ENCODE measurements at places on chromosomes 2 and 18. TPM values are rescaled to one million over a fixed set of nuclear protein-coding genes. Genes with fewer than 3 reads are reported as not detected.

DNA sequence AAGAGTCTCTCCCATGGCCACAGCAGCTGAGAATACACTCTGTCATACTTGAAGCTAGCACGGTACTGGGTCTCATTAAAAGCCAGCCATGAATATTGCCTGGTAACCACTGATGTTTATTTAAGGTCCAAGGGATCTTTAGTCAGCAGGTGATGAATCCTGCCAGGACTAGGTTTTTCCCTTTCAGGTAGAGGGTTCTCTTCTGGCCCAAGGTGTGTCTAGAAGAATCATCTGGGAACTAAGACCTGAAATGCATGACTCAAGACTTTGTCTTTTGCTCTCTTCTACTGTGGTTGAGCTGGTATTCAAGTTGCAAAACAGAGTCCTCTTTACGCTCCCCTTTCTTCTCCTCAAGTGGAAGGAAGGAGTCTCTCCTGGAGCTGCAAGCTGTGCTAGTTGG lies 400.5 kb upstream of the FSIP2 start:
- H3K4me1 ChIP-seq: no peaks in the 10 kb centered on the region
- no peak overlapping the region for H3K27ac ChIP-seq
- no peak overlapping the region for H3K4me3 ChIP-seq
- DNase-seq: no peak
- no peaks in the 10 kb centered on the region for H3K27me3 ChIP-seq

FKBP7 gene
- 0.44 TPM for total RNA-seq

GRCh38 chr2:30764021-30764800 lies 43.0 kb downstream of the CAPN13 start:
- peaks cover 21% of the 10 kb centered on the region for H3K27me3 ChIP-seq
- no peak overlapping the region for H3K4me3 ChIP-seq
- H3K36me3 ChIP-seq: no peaks in the 10 kb centered on the region

- H3K4me3 ChIP-seq: peak overlapping the region; percentile 42
- H3K36me3 ChIP-seq: peaks cover 56% of the 10 kb centered on the region
- DNase-seq: no peak
- H3K27ac ChIP-seq: peak overlapping the region; percentile 94
- peaks cover 98% of the 10 kb centered on the region for H3K4me1 ChIP-seq
Observed at GRCh38 chr2:134272806-134273205, 18.9 kb downstream of the MGAT5 start.

GRCh38 chr2:84849271-84849952 lies 31.5 kb downstream of the TRABD2A start:
- DNase-seq: no peak
- H3K4me1 ChIP-seq: peaks cover 32% of the 10 kb centered on the region
- no peak overlapping the region for H3K27ac ChIP-seq
- no peaks in the 10 kb centered on the region for H3K27me3 ChIP-seq

DNA sequence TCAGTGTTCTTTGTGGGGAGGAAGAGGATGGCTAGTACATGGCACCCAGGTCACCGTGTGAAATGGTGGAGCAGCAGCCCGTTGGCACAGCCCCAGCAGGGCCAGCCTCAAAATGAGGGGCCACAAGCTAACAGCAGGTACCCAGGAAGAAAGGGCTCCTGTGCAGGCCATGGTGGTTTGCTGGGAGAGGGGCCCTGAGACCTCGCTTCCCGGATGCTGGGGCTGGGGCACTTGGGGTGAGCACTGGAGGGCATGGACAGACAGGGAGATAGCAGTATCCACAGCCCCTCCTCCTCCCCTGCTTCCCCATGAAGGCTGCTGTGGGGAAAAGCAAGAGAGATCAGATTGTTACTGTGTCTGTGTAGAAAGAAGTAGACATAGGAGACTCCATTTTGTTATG lies 16.2 kb upstream of the TEX44 start:
- no peak for DNase-seq
- H3K27me3 ChIP-seq: no peaks in the 10 kb centered on the region
- no peaks in the 10 kb centered on the region for H3K4me1 ChIP-seq
- H3K27ac ChIP-seq: no peak overlapping the region
- H3K4me3 ChIP-seq: no peak overlapping the region
- H3K36me3 ChIP-seq: no peaks in the 10 kb centered on the region

SCN3A gene
- 2.6 TPM for total RNA-seq

DNA sequence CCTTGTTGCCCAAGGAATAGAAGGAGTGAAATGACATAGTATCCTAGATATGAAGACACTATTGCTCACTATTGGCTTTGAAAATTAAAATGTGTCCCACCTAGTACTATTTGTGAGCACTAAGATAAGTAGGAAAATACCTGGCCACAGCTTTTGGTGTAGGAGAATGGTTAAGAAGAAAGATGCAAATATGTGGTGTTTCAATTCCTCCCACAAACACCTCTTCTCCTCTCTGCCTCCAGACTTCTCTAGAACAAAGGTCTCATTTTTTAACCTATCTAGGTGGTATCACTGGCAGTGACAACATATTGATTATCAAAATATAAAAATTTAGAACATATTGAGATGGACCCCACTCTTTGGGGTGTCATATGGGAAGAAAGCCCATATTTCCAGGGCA lies 929.9 kb upstream of the FANCL start:
- peaks cover 6% of the 10 kb centered on the region for H3K4me1 ChIP-seq
- peaks cover 3% of the 10 kb centered on the region for H3K27me3 ChIP-seq
- H3K4me3 ChIP-seq: no peak overlapping the region
- DNase-seq: no peak

NAT8 gene
- not detected for total RNA-seq

GRCh38 chr2:54341656-54342055 lies 85.6 kb upstream of the TSPYL6 start:
- H3K36me3 ChIP-seq: no peaks in the 10 kb centered on the region
- DNase-seq: no peak
- peaks cover 28% of the 10 kb centered on the region for H3K27me3 ChIP-seq

GRCh38 chr18:48573632-48574283 lies 34.9 kb downstream of the CTIF start:
- no peaks in the 10 kb centered on the region for H3K27me3 ChIP-seq
- no peak overlapping the region for H3K4me3 ChIP-seq

GRCh38 chr18:36308711-36309435 lies 11.4 kb downstream of the FHOD3 start:
- H3K36me3 ChIP-seq: no peaks in the 10 kb centered on the region
- no peak overlapping the region for H3K4me3 ChIP-seq
- peaks cover 56% of the 10 kb centered on the region for H3K27me3 ChIP-seq
- no peaks in the 10 kb centered on the region for H3K4me1 ChIP-seq
- no peak for DNase-seq
- H3K27ac ChIP-seq: no peak overlapping the region

GRCh38 chr2:42922790-42923579 lies 130.6 kb upstream of the HAAO start:
- DNase-seq: no peak
- no peaks in the 10 kb centered on the region for H3K4me1 ChIP-seq
- H3K36me3 ChIP-seq: no peaks in the 10 kb centered on the region
- H3K4me3 ChIP-seq: no peak overlapping the region
- H3K27me3 ChIP-seq: peaks cover 7% of the 10 kb centered on the region

IL18RAP gene
- 0.98 TPM for total RNA-seq

DNA sequence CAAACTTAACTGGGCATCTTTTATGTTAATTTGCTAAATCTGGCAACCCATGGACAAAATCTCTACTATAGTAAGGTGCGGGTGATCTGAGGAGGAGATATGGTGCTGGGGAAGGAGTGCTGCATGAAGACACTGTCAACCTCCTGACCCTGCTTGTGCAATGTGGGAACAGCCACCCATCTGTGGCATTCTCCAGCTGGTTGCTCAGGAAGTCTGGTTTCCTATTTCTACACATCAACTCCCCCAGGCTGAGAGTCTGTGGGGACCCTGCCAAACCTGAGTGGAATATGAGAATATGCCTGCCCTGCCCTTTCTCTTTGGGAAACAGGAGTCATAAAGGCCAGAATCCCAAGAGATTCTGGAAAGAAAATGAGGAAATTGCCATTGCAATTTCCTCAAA lies 60.1 kb upstream of the PAX3 start:
- no peaks in the 10 kb centered on the region for H3K4me1 ChIP-seq
- DNase-seq: no peak
- H3K27me3 ChIP-seq: no peaks in the 10 kb centered on the region
- no peak overlapping the region for H3K27ac ChIP-seq

GRCh38 chr2:226911932-226912331 lies 76.1 kb downstream of the RHBDD1 start:
- peaks cover 45% of the 10 kb centered on the region for H3K36me3 ChIP-seq
- H3K4me1 ChIP-seq: peaks cover 83% of the 10 kb centered on the region
- DNase-seq: no peak
- no peaks in the 10 kb centered on the region for H3K27me3 ChIP-seq
- no peak overlapping the region for H3K4me3 ChIP-seq

DNA sequence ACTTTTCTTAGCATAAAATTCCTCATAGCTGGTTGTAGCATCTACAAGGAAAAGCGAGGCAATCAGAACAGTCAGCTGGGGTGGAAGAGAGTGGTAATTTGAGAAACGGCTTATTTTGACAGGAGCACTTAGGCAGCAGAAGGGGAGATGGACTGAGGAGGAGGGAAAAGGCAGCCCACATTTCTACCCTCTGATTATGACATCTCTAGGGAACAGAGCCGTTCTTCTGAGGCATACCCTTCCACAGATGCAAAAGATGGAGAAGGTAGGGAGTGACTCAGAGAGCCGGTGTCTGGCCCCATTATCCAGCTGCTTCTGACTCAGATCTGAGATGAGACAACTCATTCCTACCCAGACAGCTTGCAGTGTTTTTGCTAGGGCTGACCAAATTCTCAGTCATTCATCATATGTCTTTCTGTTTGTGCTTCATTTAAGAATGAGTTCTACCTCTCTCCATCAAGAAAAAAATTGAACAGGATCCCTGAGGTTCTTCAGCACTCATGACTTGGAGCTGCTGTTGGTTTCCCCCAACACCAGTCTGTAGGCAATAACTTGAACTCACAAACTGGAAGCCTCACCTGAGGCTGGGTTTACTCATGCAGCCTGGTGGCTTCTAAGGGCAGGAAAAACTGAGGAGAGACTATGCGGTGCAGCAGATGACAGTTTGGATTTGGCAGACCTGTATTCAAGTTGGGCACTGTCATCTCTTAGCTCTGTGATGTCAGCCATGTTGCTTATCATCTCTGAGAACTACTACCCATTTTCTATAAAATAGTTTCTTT lies 15.9 kb upstream of the SEC11C start:
- H3K27ac ChIP-seq: no peak overlapping the region
- H3K36me3 ChIP-seq: no peaks in the 10 kb centered on the region
- no peak for DNase-seq

DNA sequence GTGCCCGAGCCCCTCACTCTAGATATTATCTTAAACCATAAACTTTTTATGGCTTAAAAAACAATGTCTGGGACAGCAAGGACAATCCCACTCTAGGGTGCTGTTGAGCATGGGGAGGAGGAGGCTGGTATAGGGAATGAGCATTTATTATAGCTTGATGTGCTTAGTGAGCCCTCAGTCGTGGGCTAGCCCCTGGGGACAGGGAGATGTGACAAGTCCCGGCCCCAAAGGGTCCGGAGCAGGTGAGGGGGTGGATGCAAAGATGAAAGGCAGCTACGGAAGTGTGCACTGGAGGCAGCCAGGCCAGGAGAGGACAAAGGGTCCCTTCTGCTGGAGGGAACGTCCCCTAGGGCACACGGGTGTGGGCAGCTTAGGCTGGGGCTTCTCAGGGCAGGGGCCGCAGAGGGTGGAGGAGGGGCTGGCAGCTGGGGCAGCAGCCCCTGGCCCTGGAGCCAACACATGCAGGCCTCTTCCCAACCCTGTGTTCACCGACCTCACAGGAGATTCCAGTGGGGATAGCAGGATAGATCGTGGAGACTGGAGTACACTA lies 106.3 kb upstream of the GPC1 start:
- H3K27me3 ChIP-seq: peaks cover 9% of the 10 kb centered on the region
- no peak overlapping the region for H3K4me3 ChIP-seq
- no peaks in the 10 kb centered on the region for H3K36me3 ChIP-seq
- H3K4me1 ChIP-seq: no peaks in the 10 kb centered on the region
- DNase-seq: no peak

- no peaks in the 10 kb centered on the region for H3K36me3 ChIP-seq
- peaks cover 2% of the 10 kb centered on the region for H3K27me3 ChIP-seq
- DNase-seq: no peak
- peaks cover 8% of the 10 kb centered on the region for H3K4me1 ChIP-seq
- no peak overlapping the region for H3K4me3 ChIP-seq
Observed at GRCh38 chr18:11506856-11507255, 102.5 kb upstream of the SLC35G4 start.

- H3K27ac ChIP-seq: no peak overlapping the region
- H3K4me1 ChIP-seq: no peaks in the 10 kb centered on the region
- no peak overlapping the region for H3K4me3 ChIP-seq
- H3K36me3 ChIP-seq: no peaks in the 10 kb centered on the region
Observed at GRCh38 chr2:120596990-120597594, 138.6 kb upstream of the GLI2 start.

DNA sequence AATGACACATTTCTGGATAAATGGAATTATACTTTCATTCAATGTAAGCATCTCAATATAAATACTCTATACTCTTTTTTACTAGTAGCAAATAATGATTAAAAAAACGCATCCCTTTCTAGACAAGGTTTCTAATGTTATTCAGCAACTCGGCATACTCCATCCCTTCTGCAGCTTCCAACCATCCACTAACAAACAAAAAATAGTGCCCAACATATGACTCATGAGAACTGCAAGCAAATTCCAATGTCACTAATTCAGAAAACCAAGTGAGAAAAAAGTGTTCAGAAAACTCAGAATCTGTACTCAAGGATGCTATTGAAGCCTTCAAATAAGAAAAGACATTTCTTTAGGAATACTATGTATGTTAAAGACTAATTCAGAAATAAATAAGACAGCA lies 140.0 kb downstream of the BAZ2B start:
- no peak overlapping the region for H3K4me3 ChIP-seq
- H3K4me1 ChIP-seq: no peaks in the 10 kb centered on the region
- H3K27ac ChIP-seq: no peak overlapping the region
- no peaks in the 10 kb centered on the region for H3K27me3 ChIP-seq

DNA sequence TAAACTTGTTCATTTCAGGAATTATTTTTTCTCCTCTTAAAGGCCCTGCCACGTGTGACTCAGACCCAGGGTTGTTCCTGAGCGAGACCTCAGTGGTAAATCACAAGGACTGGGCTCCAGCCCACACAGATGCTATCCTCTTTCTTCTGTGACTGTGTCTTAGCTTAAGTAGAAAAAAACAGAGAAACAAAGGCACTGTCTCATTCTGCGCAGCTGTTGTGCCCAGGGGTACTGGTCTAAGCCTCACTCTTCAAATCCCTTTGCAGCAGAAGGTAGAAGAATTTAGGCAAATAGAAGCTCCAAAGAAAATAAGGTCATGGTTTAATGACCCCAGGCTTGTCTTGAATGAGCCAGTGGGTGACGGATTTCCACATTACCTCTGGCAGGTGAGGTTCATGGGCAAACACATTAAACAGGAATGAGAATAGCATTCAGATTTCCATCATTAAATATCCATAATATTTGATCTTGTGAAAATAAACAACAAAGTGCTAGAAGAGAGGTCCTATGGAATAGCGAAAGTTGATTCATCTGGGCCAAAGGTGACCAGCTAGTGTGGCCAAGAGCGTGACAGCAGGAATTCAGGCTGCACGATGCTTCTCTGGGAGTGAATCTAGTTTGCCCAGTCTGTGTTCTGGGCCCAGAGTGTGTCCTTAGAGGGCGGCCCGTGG lies 63.3 kb downstream of the LIPG start:
- no peaks in the 10 kb centered on the region for H3K4me1 ChIP-seq
- H3K36me3 ChIP-seq: no peaks in the 10 kb centered on the region
- H3K27me3 ChIP-seq: peaks cover 18% of the 10 kb centered on the region

SOX11 gene
- total RNA-seq: 0.05 TPM

All from activated B cell treated with CpG ODN at 0.5 μM for 24 hours (primary cell).